ENCODE measurements at places on chromosomes 5 and 9. TPM values are rescaled to one million over a fixed set of nuclear protein-coding genes. Genes with fewer than 3 reads are reported as not detected.

MVB12B gene
- 13.0 TPM for total RNA-seq

BNC2 gene
- 66.5 TPM for total RNA-seq

TSLP gene
- total RNA-seq = not detected

DNA sequence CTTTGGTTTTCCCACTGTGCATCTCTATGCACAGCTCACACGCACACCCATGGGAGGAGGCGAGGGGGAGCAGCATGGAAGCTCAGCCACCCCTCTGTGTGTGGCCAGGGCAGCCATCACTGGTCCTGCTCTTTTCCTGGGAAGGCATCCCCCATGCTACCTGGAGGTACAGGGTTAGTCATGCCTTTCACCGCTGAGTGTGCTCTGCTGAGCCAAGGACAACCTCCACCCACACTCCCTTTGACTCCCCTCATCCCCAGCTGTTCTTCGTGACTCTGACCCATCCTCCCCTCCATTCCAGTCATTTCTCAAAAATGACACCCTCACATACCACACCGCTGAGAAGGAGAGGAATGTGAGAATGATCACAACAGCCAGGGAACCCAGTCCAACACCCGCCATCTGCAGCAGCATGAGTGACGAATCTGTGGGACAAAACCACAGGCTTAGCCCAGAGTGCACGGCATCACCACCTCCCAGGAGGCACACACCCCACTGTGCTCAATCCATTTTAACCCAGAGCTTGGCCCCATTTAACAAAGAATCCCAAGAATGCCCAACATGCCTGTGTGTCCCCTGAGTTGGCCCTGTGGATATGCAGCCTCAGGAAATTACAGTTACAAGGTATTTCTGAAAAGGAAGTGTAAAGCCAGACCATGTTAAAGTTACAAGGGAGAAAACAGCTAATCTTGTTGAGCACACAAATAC is 133.4 kb downstream of the SUSD1 start:
- H3K4me1 ChIP-seq = peaks cover 25% of the 10 kb centered on the region
- no peak overlapping the region for H3K4me3 ChIP-seq
- DNase-seq = no peak
- H3K27ac ChIP-seq = no peak overlapping the region
- H3K36me3 ChIP-seq = peaks cover 7% of the 10 kb centered on the region
- H3K27me3 ChIP-seq = no peaks in the 10 kb centered on the region

LAMC3 gene
- total RNA-seq = not detected

CCL27 gene
- total RNA-seq = not detected

GRCh38 chr5:55865831-55866230 is 14.7 kb downstream of the IL31RA start:
- DNase-seq = no peak
- H3K27ac ChIP-seq = no peak overlapping the region
- no peak overlapping the region for H3K4me3 ChIP-seq
- H3K4me1 ChIP-seq = no peaks in the 10 kb centered on the region
- H3K36me3 ChIP-seq = no peaks in the 10 kb centered on the region

- no peaks in the 10 kb centered on the region for H3K27me3 ChIP-seq
- no peaks in the 10 kb centered on the region for H3K36me3 ChIP-seq
- no peaks in the 10 kb centered on the region for H3K4me1 ChIP-seq
- H3K27ac ChIP-seq = no peak overlapping the region
Measured at GRCh38 chr5:170903075-170903474, 41.3 kb downstream of the RANBP17 start.

PCDHGB7 gene
- 1.6 TPM for total RNA-seq

DNA sequence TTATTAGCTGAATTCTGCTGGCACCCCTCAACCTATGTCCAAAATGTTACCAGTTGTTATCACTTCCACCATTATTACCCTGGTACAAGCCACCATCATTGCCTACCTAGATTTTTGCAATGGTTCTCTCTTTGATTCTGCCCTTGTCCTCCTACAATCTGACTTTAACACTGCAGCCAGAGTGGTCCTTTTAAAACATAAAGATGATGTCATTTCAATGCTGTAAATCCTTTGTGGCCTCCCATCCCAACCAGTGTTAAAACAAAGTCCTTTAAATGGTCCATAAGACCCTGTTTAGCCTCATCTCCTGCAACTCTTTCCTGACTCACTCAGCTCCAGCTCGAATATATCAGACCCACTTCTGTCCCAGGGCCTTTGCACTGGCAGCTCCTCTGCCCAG is 54.9 kb upstream of the FSTL4 start:
- H3K36me3 ChIP-seq = no peaks in the 10 kb centered on the region
- no peaks in the 10 kb centered on the region for H3K4me1 ChIP-seq
- H3K27ac ChIP-seq = no peak overlapping the region
- no peaks in the 10 kb centered on the region for H3K27me3 ChIP-seq
- no peak overlapping the region for H3K4me3 ChIP-seq

ECM2 gene
- not detected for total RNA-seq

DNA sequence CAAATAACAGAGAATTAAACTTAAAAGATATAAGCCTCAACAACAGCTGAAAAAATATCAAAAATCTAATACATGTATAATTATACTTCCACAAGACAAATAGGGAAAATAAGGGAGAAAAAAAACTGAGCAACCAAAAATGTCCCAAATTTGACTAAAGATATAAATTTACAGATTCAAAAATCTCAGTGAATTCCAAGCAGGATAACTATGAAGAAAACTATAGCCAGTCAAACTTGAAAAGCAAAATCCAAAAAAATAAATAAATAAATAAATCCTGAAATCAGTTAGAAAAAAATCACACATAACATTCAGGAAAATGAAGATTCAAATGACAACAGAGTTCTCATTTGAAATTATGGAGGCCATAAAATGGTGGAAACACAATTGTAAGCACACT is 56.7 kb downstream of the AGTPBP1 start:
- no peaks in the 10 kb centered on the region for H3K27me3 ChIP-seq
- H3K27ac ChIP-seq = no peak overlapping the region
- peaks cover 22% of the 10 kb centered on the region for H3K36me3 ChIP-seq
- H3K4me1 ChIP-seq = no peaks in the 10 kb centered on the region
- no peak for DNase-seq

DNA sequence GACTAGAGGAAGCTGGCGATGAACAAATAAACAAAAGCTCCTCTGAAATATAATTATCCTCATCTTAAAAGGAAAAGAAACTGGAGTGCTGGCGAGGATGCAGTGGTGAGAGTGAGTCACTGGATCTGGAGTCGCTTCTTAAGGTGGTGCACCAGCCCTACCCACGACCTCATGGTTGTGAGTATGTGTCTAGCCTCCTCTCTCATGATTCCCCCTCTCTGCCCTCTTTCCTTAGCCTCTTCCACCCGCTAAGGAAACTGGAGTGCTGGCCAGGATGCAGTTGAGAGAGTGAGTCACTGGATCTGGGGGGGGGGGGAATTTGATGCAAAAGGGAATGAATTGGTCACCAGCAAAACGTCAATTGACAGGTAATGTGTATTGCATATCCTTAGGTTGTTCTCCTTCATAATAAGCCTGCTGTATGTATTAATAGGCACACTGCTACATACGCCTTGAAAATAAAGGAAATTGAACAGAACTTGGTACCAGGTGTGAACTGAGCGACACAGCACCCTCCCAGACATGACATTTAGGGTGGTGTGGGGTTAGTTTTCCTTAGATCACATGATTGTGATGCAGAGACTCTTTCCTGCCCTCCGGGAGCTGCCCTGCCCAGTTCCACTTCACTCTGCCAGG is 36.3 kb upstream of the EBF1 start:
- DNase-seq = no peak
- no peak overlapping the region for H3K27ac ChIP-seq
- H3K4me3 ChIP-seq = no peak overlapping the region
- H3K4me1 ChIP-seq = no peaks in the 10 kb centered on the region
- H3K27me3 ChIP-seq = peaks cover 2% of the 10 kb centered on the region

SH3GL2 gene
- total RNA-seq = not detected

- no peak for DNase-seq
- H3K27me3 ChIP-seq = no peaks in the 10 kb centered on the region
- no peak overlapping the region for H3K27ac ChIP-seq
Measured at GRCh38 chr5:124394700-124395245, 351.7 kb downstream of the ZNF608 start.

DNA sequence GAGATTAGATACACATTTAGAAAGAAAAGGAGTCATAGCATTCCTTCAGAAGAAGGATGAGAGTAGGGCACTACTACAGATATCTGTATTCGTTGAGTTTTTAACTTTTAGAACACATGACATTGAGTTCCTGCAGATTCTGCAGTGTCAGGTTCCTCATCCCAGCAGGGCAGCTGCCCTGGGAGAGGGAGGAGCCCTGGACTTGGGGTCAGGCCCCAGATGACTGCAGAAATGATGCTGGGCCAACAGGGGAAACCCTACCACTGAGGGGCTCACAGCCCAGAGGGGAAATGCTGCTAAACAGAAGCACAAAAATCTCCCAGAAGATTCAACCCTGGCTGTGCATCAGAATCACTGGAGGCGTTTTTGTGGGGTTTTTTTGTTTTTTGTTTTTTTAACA is 68.9 kb upstream of the TAF1L start:
- DNase-seq = no peak
- no peak overlapping the region for H3K27ac ChIP-seq
- H3K27me3 ChIP-seq = no peaks in the 10 kb centered on the region
- no peaks in the 10 kb centered on the region for H3K36me3 ChIP-seq

DNA sequence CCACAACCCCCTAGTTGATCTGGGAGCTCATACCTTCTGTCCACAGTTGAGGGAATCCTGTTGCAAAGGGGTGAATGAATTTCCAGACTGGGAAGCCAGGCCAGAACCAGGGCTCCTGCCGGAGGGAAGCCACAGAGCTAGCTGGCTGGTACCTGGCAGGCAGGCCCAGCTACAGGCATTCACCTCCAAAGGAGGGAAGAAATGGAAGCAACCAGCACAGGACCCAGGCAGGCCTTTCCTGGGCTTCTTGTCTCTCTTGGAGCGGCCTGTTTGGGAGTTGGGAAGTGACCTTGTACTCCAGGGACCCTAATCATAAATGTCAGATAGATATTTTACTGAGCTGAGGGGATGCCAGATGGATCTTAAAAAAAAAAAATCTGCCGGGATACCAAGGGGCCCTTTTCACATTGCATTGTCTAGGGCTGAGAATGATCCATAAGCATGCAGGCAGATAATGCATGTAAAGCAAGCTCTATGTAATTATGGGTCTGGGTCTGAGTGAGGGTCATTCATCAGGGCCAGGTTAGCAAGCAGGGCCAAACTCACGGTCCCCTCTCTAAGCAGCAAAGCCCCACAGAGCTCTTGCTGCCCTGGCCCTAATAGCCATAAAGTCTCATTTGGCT is 8.4 kb downstream of the NR2F1 start:
- no peak overlapping the region for H3K27ac ChIP-seq
- no peak for DNase-seq
- no peak overlapping the region for H3K4me3 ChIP-seq
- H3K4me1 ChIP-seq = peaks cover 20% of the 10 kb centered on the region
- peaks cover 77% of the 10 kb centered on the region for H3K27me3 ChIP-seq
- no peaks in the 10 kb centered on the region for H3K36me3 ChIP-seq
